ENCODE measurements at places on chromosomes 4 and X.

GRCh38 chr4:67344594-67345380, 200.5 kb downstream of the CENPC start:
- DNase-seq, result no peak

- DNase-seq, result no peak
These were observed 289.5 kb upstream of the PPARGC1A start for GRCh38 chr4:24179201-24179840.

GRCh38 chr4:25533256-25533655, 122.4 kb upstream of the SLC34A2 start:
- no peak for DNase-seq

GRCh38 chrX:11349661-11350337, 56.6 kb downstream of the AMELX start:
- DNase-seq, result no peak

DNA sequence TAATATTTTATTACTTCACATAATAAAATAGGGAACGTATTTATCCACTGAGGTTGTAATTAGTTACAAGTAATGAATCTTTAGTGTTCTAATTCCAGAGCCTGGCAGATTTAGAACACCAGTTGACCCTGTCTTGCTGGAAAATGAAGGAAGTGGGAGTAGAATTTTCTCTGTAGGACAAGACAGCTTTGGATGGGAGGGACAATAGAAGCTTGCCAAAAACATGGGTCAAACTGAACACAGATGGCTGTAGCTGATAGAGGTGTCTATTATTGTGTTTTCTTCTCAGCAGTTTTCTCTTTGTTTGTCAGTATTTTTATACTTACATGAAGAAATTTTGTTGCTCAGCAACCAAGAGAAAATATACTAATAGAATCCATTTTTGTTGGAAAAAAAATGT, 20.2 kb downstream of the FAT4 start:
- no peak for DNase-seq

DNA sequence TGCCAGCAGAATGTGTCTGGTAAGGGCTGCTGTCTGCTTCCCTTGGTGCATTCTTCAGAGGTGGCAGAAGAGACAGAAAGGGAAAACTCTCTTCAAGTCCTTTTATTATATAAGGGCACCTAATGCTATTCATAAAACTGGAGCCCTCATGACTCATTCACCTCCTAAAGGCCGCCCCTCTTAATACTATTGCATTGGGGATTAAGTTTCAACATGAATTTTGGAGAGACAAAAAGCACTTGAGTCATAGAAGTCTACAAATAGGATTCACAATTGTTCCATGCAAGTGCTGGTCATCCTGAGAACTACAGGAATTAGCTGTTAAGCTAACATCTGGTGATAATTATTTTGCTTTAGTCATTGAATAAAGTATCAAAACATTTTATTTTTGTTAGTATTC, 349.5 kb downstream of the HS3ST1 start:
- DNase-seq, result no peak

DNA sequence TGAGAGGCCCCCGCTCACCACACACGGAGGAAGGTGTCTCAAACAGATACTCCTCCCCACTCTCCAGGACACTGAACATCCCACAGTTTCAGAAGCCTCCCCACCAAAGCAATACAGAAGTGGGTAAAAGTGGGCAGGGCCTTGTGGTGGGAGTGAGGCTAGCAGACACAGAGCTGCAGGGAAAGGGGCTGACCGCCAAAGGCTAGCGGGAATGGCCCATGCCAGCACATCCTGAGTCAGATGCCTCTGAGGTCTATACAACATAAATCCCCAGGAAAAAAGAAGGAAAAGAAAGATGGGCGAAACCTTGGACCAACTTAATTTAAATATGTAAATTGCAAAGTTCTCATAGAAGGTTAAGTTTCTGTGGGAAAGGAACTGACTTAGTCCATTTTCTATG, 21.9 kb upstream of the ARHGAP10 start:
- no peak for DNase-seq

- DNase-seq, result no peak
These were observed 55.2 kb downstream of the ELF4 start for GRCh38 chrX:130055103-130055502.

- DNase-seq, result no peak
These were observed 1.7 kb upstream of the METTL14 start for GRCh38 chr4:118683513-118683912.

- no peak for DNase-seq
These were observed 266.4 kb downstream of the PRR32 start for GRCh38 chrX:127085939-127086338.

DNA sequence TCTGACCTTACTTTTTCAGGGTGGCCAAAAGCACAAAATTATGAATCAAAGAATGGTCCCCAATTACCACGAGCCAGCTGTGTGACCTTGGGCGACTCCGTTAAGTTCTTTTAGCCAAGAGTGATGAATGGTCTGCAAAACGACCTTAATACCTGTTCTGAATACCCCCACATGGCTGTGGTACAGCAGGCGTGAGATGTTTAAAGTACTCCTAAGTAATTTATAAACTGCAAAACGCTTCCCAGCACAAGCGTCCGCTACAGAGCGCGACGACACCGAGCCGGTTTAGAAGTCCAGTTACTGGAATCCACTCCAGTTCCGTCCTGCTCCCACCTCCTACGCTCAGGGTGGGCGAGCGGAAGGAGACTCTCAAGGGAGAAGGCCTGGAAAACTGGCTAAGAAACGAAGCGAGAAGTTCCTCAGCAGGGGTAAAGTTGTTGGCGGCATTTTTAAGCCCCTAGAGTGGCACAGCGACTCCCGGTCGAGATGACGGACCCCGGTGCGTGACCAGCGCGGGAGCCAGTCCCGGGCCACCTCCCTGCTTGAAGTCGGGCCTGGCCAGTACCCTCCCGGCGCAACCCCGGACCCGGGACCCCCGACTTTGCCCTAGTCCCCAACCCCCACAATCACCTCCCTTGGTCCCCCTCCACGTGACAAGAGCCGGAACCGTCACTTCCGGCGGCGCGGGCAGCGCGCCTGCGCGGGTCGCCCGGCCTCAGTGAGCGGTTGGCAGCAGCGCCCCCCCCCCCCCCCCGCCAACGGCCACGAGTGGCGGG, 659 bp upstream of the BMP2K start:
- DNase-seq, result peak; percentile 82

DNA sequence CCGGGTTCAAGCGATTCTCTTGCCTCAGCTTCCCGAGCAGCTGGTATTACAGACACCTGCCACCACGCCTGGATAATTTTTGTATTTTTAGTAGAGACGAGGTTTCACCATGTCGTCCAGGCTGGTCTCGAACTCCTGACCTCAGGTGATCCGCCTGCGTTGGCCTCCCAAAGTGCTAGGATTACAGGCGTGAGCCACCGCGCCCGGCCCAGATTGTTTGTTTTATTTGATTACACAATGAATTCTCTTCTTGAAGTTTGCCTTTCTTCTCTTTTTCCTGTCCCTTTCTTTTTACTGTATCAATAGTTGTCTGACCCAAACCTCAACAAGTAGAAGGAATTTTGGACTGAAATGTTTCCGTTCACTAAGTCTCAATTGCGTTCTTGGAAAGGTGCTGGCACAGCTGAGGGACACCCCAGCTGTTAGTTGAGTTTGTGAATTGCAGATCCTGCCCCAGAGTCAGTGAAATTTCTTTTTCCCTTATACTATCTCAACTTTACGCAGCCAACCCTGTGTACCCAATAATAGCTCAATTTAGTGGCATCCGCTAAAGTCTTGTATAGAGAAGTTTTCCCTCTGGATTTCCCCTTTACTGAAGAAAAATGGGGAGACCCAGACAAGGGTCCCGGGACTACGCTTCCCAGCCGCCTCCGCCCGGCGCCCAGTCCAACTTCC, 639 bp upstream of the MTM1 start:
- no peak for DNase-seq

- DNase-seq, result no peak
These were observed 423.1 kb upstream of the PITX2 start for GRCh38 chr4:111045992-111046391.

- DNase-seq, result no peak
These were observed 226.9 kb upstream of the MID1 start for GRCh38 chrX:10847333-10847732.

GRCh38 chr4:77151241-77151640, 5.8 kb upstream of the CCNG2 start:
- no peak for DNase-seq

GRCh38 chrX:63428348-63428747, 77.2 kb upstream of the SPIN4 start:
- no peak for DNase-seq

DNA sequence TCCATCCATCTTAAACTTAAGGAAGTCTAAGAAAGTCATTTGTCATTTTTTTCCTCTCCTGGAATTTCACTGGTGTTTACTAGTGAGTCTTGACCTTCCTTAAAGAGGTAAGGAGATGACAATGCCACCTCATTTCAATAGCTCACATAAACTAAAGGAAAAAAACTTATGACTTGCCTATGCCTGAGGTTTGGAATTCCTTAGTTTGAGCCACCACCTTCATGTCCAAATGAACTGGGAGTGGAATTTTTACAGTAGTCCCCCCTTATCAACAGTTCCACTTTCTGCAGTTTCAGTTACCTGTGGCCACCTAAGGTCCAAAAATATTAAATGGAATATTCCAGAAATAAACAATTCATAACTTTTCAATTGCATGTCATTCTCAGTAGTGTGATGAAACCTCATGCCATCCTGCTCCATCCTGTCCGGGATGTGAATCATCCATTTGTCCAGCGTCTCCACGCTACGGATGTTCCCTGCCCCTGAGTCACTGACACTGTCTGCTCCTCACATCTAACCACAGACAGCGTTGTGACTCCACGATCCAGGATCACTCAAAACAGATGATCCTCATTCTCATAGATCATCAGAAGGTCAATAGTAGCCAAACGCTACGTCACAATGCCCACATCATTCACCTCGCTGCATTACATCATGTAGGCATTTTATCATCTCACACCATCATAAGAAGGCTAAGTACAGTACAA, 177.4 kb downstream of the SH3KBP1 start:
- no peak for DNase-seq

DNA sequence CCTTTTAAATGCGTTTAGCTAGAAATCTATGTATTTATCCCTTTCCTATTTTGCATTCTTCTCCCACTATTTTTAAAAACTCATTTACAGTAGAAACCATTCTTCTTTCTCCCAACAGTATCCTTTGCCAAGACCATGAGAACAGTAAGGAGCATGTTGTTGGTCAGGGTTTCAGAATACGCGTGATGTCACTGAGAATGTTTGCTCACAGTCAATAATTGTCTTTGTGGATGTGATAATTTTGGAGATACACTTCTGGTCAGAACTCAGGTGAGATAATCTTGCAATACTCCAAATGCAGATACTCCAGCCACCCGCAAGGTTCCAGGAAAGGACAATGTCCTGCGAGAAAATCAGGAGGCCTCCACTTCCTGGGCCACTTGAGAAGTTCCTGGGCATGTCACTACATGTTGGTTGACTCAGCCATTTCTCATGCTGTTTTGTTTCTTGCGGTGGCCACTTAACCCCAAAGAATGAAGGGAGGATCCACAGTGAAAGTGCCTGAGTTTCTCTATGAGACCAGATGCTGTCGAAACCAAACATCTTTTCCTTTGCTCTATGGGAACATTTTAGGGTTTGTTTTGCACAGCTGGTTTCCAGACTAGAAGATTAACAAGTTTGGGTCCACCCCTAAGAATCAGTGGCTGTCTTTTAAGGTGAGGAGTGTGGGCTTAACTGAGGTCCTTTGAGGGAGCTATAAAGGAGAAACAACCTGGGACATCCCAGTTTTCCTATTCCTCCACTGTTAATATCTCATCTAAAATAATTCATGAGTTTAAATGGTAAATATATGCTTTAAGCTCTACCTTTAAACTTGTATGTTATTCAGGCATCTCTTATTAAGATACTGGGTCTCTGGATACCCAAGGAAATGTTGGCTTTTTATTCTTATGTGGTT, 116.0 kb downstream of the SOWAHB start:
- no peak for DNase-seq

- no peak for DNase-seq
These were observed 64.1 kb downstream of the STX18 start for GRCh38 chr4:4477796-4478195.

DNA sequence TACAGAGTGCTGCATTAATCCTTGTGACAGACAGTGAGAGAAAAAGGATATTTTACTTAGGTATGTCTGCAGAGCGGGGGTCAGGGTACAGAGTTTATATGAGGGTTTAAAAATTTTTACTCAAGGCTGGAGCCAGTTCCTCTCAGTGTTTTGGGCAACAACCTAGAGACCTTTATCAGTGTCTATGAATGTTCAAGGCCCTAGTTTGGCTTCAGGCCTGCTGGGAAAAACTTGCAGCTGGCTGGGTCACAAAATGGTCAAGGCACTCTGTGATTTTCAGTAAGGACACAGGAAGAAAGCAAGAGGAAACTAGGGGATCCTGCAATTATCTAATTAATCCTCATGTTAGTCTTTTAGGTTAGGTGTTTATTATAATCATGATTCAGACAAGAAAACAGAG, 10.8 kb upstream of the C4orf54 start:
- DNase-seq, result no peak

- no peak for DNase-seq
These were observed 648 bp downstream of the GPC4 start for GRCh38 chrX:133414406-133415275.

DNA sequence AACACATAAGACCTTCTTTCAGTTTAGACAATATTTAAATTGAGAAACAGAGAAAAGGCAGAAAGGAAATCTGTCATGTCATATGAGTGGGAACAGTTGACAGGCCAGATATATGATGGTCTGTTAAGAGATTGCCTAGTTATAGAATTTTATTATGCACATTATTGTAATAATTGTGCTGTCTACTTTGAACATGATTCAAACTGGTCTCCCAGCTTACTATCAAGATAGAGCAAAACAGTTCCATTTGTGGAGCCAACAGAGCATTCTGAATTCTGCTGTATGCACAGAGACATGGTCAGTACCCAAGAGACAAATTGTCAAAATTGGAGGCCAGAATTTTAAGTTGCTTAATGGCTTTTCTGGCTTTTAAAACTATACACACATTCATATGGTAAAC, 139.4 kb downstream of the FBXO8 start:
- DNase-seq, result no peak

DNA sequence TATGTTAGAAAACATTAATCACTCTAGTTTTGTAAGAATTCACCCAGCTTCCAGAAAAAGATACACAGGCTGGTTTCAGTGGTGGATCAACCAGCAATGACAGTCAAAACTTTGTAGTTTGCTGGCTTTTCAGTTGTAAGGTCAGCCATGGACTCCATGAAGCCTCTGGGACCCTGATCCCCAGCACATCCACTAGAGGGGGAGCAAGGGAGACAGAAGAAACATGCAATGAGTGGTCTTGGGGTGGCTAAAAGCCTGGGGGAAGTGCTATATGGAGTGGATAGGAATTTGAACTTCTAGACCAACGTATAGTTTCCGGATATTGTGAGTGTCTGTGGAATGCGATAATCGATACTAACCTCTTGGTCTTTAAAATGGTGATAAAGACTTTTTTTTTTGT, 72.7 kb downstream of the AFF2 start:
- no peak for DNase-seq
